Stimulated activated CD8-positive, alpha-beta memory T cell treated with anti-CD3 and anti-CD28 coated beads, Interleukin-4, amount 100 ng/mL, for 1 hour (primary cell): ENCODE measurements at places on chromosomes 2 and 18.

DNA sequence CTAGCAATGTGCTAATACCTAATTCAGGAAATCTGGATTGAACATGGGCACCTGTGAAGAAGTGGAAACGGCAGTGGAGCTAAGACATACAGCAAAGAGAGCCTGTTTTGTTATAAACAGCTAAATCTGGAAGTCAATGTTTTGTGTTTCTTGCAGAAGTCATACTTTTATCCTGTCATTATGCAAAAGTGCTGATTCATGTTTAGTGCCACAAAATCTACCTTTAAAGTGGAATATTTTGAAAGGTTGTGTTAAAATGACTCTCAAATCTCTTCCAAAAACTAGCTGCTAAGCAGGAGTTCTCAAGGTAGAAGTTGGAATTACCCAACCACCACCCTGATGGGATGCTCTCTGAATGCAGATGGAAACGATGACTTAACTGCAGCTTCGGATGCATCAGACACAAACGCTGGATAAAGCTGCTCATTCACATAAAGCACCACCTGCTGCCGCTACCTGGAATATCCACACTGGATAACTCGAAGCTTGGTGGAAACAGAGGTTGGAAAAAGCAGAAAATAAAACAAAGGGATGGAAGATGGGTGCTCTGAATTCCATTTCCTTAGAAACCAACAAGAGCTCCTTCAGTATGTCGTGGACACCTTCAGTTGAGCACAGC is 132.6 kb upstream of the ZNF236 start:
- no peak for DNase-seq

DNA sequence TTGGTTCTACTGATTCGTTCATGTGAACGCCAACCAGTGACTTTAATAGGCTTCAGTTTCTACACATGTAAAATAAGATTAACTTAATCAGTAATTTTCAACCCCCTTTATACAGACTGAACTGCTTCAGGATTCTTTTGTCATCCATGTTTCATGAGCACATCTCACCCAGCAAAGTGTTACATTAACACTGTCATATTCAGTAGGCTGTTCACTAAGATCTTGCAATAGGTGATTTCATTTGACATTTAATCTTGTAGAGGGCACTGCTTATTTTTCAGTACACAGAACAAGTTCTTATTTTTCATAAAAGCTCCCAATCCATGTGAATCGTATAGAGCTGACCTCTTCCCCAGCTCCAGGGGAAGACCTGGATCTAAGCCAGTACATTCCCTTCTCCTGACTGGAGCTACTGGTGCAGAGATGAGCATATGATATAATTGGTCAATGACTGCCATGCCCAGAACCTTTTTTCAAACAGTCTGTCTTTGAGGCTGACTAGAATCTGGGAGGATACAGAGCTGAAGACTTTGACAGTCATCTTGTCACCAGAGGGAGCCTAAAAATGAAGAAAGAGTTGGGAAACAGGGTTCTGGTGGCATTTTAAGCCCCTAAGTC is 72.2 kb upstream of the CHRNA1 start:
- no peak for DNase-seq

- DNase-seq = no peak
These were observed 16.6 kb downstream of the FAM168B start for GRCh38 chr2:131076707-131077106.

- DNase-seq = no peak
These were observed 27.1 kb downstream of the RALB start for GRCh38 chr2:120279708-120280107.

- DNase-seq = no peak
These were observed 11.8 kb upstream of the SULT1C3 start for GRCh38 chr2:108228006-108228405.

- DNase-seq = peak; percentile 13
These were observed 403 bp downstream of the TMEM127 start for GRCh38 chr2:96265349-96265839.

DNA sequence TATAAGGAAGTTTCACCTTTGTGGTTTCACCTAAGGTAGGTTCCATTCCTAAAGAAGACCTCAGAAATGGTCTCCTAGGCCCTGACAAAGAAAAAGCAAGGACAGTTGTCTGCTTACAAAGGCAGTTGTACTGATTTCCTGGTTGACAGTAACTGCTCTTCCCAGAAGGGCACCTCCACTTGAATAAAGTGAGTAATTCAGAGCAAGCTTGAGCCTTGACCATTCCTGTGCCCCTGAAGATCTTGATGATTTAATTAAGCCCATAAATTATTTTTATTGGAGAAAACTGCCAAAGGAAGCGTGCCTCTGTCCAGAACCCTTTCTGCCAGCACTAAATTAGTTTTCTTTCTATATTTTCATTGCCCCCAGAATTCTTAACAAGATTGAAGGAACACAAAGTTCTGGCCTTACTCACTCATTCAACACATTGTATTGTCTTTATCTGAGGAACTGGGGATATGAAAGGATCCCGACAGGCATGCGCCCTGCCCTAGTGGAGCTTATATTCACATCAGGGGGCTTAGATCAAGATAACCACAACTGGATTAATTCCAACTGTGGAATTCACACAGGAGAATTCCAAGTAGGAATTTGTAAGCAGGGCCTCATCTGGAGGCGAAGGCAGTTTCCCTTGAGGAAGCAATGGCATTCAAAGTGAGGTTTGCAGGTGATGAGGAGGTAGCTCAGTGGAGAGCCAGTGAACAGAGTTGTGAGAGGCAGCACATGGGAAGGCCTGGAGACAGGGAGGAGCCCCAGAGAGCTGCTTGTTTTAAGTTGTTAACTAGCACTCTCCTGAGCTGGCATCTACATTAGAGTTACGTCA is 21.2 kb downstream of the PTRHD1 start:
- DNase-seq = no peak
